ENCODE measurements at places on chromosomes 6 and 20. TPM values are rescaled to one million over a fixed set of nuclear protein-coding genes. Genes with fewer than 3 reads are reported as not detected.

The NKX2-4 gene
- total RNA-seq = not detected

The SHLD1 gene
- 10.8 TPM for total RNA-seq

The OSBPL2 gene
- 27.0 TPM for total RNA-seq

The TBC1D20 gene
- total RNA-seq = 41.4 TPM

The RNF144B gene
- total RNA-seq = 0.86 TPM

The PAX1 gene
- total RNA-seq = not detected

The MAP3K5 gene
- total RNA-seq = 13.4 TPM

The PHF10 gene
- 89.3 TPM for total RNA-seq

The FUT9 gene
- not detected for total RNA-seq

The KIF13A gene
- not detected for total RNA-seq

The TFAP2D gene
- not detected for total RNA-seq

The MEP1A gene
- total RNA-seq = not detected

The C6orf132 gene
- total RNA-seq = 0.18 TPM

The OR5V1 gene
- not detected for total RNA-seq

The MCCD1 gene
- not detected for total RNA-seq

The TOX2 gene
- total RNA-seq = 4.0 TPM

The PEX7 gene
- 3.7 TPM for total RNA-seq

The NKAIN2 gene
- not detected for total RNA-seq

The ASIP gene
- not detected for total RNA-seq

The CST5 gene
- total RNA-seq = not detected

The MYBL2 gene
- total RNA-seq = 95.1 TPM

The RNF146 gene
- total RNA-seq = 18.3 TPM

The TREML2 gene
- 4.5 TPM for total RNA-seq

The TSHZ2 gene
- 26.0 TPM for total RNA-seq

The LCA5 gene
- 0.17 TPM for total RNA-seq

The RAMACL gene
- 0.29 TPM for total RNA-seq

The COX4I2 gene
- not detected for total RNA-seq

The ATP6V1G2 gene
- total RNA-seq = 1.2 TPM

The TMC2 gene
- total RNA-seq = not detected

The NHLRC1 gene
- 0.24 TPM for total RNA-seq

The PLN gene
- not detected for total RNA-seq

The NINL gene
- total RNA-seq = 2.0 TPM

The STMND1 gene
- total RNA-seq = not detected

The TMEM170B gene
- 0.86 TPM for total RNA-seq

The RIPOR2 gene
- total RNA-seq = 31.1 TPM

Data from activated T-helper 1 cell treated with anti-CD3 and anti-CD28 coated beads, Interleukin-12 subunit alpha, Interleukin-12 subunit beta, Interleukin-2, Interleukin-4 antibody, amounts not matched to agents 30 ng/mL and 10 ng/mL and 1 ng/mL, durations not matched to agents 14 hours and 24 hours and 36 hours (primary cell).